ENCODE measurements at places on chromosomes 5 and 9.

DNA sequence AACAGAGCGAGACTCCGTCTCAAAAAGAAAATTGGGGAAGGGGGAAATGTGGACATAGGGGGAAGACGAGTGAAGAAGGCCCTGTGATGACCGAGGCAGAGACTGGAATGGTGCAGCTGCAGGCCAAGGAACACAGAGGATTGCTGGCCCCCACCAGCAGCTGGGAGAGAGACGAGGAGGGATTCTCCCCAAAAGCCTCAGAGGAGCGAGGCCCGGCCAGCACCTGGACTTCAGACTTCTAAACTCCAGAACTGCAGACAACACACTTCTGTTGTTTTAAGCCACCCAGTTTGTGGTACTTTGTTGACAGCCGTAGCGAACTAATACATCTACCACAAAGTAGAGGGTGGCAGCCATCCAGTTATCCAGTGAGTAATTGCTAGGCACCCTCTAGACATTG is 124.6 kb downstream of the ATPSCKMT start:
- DNase-seq, result no peak

GRCh38 chr9:4886698-4887097 is 94.0 kb downstream of the RCL1 start:
- no peak for DNase-seq

GRCh38 chr5:150774145-150774544 is 4.4 kb upstream of the SMIM3 start:
- no peak for DNase-seq

GRCh38 chr5:1524481-1524798 is 680 bp upstream of the LPCAT1 start:
- DNase-seq, result no peak

DNA sequence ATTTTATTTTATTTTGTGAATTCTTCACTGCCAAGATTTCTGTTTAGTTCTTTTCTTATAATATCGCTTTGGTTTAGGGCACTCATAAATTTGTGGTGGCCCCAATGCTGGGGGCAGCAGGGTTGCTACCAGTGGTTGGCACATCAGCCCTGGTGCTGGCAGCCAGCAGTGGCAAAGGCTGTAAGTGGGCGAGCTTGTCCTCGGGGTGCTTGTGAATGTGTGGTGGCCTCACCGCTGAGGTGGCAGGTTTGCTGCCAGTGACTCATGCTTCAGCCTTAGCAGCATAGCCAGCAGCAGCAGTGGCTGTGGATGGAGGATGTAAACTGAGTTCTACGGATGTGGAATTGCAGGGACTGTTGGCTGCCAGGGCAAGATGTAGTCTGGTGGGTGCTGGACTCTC is 262.9 kb upstream of the DMAC1 start:
- no peak for DNase-seq

GRCh38 chr5:125894383-125894782 is 528.8 kb upstream of the GRAMD2B start:
- no peak for DNase-seq

DNA sequence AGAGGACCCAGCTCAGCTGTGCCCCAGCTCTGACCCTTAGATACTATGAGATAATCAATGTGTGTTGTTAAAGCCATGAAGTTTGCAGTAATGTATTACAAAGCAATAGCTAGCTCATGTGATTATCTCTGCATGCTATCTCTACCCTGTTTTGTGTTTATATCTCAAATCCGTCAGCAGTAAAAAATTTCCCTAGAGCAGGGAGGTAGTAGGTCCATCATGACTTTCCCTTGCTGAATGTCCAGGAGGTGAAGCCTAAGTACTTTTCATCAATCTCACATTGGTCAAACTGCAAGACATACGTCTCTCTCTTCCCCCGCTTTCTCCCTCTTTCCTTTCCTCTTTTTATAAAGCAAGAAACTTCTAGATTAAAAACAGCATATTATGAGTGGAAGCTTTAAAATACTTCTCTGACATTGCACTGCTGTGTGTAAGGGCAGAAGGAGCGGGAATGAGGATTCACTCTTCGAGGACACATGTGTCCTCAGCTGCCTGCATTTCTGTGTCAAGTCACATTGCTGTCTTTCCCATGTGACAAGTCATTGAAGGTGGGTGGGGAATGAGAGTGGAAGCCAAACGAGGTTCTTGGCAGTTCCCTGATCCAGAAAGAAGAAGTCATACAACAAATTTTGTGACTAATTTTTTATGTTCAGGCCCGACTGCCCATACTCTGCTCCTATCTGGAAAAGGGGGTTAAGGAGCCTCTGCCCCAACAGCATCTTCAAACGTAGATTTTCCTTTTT is 93.1 kb upstream of the RETREG1 start:
- DNase-seq, result no peak

DNA sequence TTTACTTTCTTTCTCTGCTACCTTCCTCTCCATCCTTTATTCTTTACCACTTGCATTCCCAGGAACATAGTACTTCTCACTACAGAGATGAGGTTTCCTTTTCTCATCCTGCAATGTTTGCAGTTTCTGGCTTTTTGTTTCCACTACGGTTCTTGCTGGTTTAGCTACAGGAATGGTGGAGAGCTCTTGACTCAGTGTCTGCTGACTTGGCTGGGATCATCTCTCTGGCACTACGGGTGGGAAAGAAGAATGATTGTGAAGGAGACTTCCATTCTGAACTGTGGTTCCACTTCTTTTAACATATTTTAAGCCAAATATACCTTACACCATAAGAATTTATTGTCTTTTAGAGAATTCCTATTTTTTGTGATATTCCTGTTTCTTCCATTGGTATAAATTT is 65.1 kb downstream of the NREP start:
- no peak for DNase-seq

DNA sequence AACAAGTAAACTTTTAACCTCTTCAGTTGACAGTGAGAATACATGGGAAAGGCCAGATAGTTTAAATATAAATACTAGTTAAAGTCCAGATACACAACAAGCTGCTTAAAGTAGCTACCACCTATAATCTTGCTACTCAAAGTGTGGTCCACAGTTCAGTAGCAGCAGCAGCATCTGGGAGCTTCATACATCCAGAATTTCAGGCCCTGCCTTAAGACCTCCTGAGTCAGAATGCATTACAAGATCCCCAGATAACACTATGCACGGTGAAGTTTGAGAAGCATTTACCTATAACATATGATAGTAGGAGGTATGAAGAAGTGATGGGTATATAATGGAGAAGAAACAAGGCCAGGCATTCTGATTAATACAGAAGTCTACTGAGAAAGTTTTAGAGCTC is 244.5 kb downstream of the EFNA5 start:
- DNase-seq, result no peak

GRCh38 chr9:23754551-23754950 is 71.5 kb downstream of the ELAVL2 start:
- no peak for DNase-seq

GRCh38 chr9:95407524-95407923 is 90.0 kb upstream of the FANCC start:
- no peak for DNase-seq

- DNase-seq, result peak; percentile 93
Observed at GRCh38 chr9:107489687-107490605, at the start of gene KLF4. Gene KLF4, minus strand, starts transcription at chr9:107489769. Its CDS starts 597 bp downstream, at chr9:107489172.

DNA sequence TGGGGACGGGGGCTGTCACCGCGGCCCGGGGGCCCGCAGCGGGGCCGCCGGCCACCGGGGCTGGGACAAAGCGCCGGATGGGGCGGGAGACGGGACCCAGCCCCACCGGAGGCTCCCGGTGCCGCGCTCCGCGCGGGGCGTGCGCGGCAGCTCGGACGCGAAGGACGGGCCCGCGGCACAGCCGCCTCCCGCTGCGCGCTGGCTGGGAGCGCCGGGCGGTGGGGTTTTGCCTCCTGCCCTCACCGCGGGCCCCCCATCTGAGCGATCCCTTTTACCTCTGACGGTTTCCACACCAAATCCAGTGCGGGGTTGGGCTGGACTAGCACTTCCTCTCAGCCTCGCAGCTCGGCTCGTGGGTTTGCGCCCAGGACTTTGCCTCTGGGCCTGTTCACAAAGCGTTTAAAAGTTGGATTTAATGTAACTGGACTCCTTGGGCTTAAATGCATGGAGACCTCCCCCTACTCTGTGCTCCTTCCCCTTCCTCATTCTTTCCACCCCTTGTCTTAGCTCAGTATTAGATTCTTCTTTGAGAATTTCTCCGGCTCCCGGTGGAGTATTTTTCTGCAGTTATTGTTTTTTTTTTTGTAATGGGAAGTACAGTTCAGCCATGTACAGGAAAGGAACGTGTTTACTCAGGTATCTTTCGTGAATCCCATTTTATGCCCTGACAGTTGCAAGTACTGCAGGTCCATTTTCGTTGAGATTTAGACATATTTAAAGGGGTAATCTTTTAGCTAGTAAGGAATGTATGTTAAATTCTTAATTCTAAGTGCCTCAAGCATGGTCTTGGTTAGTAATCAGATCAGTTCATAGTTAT is 691 bp downstream of the FCHO2 start:
- peak; percentile 42 for DNase-seq

GRCh38 chr9:69771775-69772418 is 12.1 kb upstream of the PTAR1 start:
- DNase-seq, result no peak

DNA sequence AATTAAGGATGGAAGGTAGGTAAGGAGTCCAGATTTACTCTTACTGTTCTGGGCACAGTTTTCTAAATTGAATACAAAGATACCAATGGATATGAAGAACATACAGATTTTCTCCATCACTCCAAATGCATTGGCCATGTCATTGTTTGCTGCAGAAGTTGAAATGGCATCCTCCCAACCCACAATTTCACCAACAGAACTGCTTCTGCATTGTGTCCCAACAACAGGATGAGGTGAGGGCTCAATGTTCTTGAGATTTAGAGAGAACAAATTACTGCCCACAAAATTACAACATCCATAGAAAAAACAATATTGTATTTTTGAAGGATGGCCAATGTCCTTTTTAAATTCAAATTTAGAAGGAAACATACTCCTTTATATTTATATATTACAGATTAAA is 88.9 kb downstream of the NUDT12 start:
- DNase-seq, result no peak

DNA sequence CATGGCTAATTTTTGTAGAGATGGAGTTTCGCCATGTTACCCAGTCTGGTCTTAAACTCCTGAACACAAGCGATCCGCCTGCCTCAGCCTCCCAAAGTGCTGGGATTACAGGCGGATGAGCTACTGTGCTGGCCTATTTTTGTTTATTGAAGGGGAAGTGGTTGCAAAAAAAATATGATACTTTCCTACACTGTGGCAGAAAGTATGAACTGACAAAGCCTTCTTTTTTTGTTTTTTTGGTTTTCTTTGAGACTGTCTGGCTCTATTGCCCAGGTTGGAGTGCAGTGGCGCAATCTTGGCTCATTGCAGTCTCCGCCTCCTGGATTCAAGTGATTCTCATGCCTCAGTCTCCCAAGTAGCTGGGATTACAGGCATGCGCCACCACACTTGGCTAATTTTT is 50.9 kb downstream of the OSTF1 start:
- DNase-seq, result no peak

GRCh38 chr9:121876255-121876654 is 216.9 kb downstream of the TTLL11 start:
- no peak for DNase-seq

- peak; percentile 42 for DNase-seq
Observed at GRCh38 chr9:126915281-126915816, 767 bp downstream of the RALGPS1 start.

DNA sequence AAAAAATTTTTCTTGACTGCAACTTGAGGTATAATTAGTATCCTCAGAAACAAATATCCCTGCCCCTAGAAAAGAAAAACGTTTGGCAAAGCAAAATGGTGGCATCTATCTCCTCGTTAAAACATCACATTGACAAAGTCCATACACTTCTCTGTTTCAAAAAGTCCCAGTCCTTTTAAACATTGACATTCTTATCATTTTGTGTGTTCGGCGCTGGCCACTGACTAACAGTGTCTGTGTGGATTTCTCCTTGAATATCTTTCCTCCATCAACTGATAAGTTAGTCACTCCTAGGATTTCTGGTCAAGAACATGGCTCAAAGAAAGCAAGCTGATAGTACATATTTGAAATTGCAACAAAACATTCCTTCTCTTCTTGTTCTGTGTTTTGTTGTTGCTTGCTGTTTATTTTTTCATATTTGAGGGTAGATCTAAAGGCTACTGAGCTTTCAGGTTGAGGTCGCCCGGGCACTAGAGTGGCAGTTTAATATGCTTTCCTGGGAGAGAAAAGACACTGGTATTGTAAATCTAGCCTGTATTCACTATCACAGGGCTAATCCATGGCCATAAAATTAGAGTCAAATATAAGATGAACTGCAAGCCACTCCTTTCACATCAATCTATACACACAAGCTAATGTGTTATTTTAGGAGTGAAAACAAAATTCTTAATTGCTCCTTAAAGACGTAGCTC is 8.5 kb upstream of the PPIC start:
- DNase-seq, result no peak

DNA sequence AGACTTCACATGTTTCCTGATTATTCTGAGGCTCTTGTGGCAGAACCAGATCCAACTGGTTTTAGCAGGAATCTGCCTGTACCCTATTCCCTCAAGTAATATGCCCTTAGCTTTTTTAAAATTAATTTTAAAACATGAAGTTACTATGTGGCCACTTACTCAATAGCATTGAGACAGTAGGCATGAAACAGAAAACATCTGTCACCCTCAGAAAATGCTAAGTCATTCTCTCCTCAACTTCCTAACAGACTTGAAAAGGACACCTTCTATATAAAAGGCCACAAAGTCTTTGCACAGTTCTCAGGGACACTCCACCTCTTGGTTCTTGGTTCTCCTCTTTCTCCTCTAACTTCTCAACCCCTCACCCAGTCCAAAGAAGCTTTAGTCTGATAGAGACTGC is 277.8 kb downstream of the RAB3C start:
- no peak for DNase-seq

DNA sequence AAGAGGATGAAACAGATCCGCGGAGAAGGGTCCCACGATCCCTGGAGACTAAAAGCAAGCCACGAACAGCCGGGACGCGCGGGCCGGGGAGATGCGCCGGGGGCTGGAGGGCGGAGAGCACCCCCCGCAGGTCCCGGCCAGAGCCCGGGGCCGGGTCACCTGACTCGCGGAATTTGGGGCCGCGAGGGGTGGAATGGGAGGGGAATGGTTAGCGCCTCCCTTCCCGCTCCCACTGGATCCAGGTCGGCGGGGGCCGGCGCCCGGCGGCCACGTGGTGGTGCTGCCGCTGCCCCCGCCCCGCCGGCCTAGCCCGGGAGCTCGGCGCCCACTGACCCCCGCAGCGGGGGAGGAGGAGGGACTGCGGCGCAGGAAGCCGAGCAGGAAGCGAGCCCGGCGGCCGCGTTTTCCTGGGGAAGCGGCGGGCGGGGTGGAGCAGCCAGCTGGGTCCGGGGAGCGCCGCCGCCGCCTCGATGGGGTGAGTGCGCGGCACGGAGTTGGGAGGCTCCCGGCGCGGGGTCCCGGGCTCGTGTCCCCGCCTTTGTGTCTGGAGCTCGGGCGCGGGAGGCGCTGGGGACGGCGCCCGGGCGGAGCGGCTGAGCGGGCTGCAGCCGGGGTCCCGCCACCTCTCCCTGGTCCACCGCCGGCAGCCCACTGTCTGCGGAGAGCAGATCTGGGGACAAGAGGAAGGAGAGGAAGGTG is at the start of gene RAI14:
Gene RAI14, plus strand, starts transcription at position 328 of the 699 bp plus-strand sequence. CDS start 30,592 bp downstream, outside the sequence.
- peak; percentile 94 for DNase-seq

- no peak for DNase-seq
Observed at GRCh38 chr5:75072061-75072460, 19.7 kb upstream of the GCNT4 start.
